T follicular helper cell (primary cell): ENCODE measurements at places on chromosomes 1 and 21.

GRCh38 chr1:227788271-227789083 is 27.0 kb upstream of the PRSS38 start:
- no peak for DNase-seq

GRCh38 chr1:91854852-91855534 is 31.0 kb downstream of the TGFBR3 start:
- no peak for DNase-seq

DNA sequence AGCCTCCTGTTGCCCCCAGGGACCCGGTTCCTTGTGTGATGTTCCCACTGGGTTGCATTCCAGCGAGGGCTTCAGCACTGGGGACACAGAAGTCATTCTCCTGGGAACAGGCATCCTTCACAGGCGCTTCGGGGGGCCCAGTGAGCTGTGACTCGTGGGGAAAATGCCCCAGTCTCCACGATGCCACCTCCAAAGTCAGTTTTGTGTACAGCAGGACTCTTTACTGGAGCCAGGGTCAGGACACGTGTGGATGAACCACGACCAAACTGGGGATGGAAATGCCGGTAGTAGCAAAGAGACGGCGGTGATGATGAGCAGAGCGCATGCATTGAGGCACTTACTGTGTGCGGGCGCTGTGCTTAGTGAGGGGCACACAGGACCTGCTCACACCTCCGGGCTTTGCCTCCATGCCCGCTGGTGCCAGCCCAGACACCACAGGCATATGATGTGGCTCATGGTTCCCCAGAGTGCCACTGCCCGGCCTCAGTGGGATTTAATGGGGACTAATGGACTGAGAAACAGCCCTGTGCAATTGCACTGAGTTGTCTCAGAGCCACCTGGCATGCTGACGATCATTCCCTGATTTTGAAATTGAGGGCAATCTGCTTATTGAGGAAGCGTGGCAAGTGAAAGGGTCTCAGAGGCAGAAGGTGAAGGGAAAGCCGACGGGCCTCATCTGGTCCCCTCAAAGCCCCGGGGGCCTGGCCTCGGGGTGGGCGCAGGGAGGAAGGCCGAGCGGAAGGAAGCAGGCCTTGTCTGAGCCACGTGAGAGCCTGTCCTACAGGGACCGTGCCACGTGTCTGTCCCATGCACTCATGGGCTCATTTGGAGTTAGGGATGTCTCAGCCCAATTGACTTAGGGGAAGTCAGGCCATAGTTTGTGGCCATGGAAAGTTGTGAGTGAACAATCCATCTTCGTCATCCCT is 91.4 kb downstream of the PDE9A start:
- no peak for DNase-seq

- DNase-seq, result no peak
Observed at GRCh38 chr1:36981771-36982622, 52.3 kb downstream of the GRIK3 start.

- no peak for DNase-seq
Observed at GRCh38 chr1:157626099-157626498, 28.2 kb upstream of the FCRL4 start.

DNA sequence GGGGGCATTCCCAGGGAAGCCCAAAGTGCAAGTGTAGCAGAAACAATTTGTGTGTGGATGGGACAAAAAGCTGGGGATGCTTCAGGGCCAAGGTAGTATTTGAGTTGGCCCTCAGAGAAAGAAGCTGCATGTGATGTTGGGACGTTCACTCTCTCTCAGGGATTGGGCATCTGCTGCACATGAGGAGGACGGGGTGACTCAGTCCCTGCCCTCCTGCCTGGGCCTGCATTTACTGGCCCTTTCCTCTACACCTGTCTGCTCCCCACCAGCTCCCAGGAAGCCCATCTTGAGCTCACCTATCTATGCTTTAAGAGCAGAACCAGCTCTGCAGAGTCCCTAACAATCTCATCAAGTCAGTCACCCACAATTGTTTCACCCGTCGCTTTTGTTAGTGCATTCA is 23.5 kb upstream of the MPZL1 start:
- DNase-seq, result no peak

DNA sequence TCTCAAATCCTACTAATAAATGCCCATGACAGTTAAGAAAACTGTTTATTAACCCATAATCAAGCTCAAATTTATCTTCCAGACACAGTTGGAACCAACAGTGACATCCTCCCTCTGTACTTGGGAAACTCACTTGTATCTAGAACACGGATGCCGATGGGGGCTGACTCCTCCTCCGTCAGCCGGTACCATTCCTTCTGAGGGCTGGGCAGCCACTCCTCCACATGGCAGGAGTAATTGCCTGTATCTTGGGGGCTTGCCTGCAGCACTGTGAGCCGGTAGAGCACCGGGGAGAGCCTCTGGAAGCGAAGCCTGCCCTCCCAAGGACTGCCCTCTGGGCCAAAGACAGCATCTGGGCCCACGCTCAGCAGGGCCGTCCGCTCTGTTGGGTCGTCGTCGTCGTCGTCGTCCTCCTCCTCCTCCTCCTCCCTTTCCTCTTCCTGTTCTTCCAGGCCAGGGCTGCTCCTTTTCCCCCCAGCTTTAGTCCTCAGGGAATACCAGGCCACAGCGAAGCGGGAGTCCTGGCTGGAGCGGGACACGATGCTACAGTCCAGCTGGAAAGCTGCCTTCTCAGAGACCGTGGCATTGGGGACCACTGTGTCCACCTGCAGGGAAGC is 8.5 kb upstream of the CD58 start:
- DNase-seq, result no peak

DNA sequence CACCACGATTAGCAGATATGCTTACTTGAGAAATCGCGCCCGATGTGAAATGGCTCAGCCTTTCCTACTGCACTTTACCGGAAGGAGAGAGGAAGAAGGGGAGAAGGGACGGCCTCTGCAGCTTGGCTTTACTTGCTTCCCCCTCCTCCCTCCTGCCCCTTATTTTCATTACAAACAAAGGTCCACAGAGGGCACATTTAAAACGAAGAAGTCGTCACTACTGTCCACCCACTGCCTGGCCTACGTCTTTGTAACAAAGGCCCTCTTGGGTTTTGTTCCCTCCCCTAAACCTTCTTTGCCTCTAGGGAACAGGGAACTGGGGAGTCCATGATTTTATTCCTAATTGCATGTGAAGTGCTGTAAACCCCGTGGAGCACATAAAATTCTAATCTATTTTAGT is 308.5 kb downstream of the LMX1A start:
- DNase-seq, result no peak

GRCh38 chr1:29186252-29186651 is 4.6 kb upstream of the SRSF4 start:
- no peak for DNase-seq

DNA sequence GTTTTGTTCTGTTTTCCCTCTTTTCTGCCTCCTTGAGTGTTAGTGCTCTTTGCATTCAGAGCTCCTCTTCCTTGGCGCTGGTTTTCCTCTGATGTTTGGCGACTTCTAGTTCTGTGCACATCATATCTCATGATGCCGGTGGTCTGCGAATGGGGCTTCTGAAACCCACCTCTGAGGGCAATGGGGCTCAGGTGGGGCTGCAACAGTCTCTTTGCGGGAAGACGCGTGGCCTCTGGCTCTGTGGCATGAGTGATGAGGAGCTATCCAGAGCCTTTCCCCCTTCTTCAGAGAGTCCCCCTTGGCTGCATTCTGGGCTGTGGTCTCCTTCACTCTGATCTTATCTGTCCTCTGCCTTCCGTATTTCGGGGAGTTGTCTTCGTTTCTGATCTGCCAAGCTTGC is 39.0 kb downstream of the TNFRSF8 start:
- no peak for DNase-seq

DNA sequence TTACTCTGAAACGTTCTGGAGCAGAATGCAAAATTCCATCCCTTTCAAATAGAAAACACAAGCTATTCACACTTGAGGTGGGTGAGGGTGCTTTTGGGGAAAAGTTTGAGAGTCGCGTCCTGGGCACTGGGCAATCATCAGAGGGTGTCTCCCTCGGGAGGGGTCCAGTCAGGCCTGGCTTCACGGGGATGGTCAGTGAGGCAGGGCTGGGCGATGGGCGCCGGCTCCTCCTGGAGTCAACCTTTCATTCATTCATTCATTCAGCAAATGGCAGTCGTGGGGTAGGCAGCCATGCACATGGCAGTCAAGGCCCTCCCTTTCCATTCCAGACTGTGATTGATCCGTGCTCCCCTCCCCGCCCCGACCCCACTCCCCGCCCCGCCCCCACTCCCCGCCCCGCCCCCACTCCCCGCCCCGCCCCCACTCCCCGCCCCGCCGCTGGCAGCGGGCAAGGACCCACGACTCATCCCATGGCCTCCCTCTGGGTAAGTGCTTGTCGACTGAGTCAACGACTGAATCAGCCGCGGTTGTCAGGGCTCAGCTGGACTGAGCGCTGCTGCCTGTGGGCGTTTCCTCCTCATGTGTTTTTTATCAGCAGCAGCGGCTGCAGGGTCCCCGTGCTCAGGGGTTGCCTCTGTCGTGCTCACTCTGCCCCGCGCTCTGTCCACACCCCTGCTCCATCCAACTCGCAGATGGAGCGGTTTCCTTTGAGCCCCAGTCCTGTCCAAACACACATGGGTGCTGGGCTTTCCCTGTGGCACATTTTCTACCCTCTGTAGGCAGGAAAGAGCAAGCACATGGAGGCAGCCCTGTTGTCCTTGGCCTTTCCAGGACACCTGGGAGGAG is 12.5 kb upstream of the SPSB1 start:
- DNase-seq, result no peak

- DNase-seq, result no peak
Observed at GRCh38 chr21:17045214-17045853, 467.5 kb upstream of the CXADR start.

DNA sequence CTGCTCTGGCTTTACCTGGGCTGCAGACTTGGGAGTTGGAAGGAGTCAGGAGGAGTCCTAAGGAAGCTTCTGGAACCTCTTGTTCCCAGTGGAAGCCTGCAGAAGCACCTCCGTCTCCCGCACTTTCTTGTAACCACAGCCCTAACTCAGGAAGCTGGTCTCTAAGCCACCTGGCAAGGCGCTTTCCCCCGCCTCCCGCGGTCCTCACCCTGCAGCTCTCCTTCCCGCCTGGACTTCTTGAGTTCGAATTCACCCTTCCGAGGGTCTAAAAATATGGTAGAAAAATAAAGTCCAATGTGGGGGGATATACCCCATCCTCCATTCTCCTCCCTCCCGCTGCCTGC is 15.1 kb downstream of the PAX7 start:
- DNase-seq, result no peak

DNA sequence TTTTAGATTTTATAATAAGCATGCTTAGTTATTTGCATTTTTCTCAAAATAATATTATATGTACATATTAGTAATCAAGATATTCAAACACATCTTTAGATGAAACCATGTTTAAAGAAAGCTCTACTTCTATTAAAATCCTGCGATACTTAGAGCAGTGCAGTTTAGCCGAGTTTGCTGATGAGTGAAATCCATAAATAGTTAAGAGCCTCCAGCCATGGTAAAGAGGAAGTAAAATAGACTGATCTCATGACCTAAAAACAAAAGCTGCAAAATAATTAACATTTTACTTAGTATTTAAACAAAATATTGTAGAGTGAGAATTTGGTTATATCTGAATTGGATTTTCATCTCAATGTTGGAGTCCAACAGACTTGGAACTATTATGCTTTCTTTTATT is 147.4 kb upstream of the NRIP1 start:
- no peak for DNase-seq

- no peak for DNase-seq
Observed at GRCh38 chr1:246602194-246602593, 35.9 kb downstream of the CNST start.

DNA sequence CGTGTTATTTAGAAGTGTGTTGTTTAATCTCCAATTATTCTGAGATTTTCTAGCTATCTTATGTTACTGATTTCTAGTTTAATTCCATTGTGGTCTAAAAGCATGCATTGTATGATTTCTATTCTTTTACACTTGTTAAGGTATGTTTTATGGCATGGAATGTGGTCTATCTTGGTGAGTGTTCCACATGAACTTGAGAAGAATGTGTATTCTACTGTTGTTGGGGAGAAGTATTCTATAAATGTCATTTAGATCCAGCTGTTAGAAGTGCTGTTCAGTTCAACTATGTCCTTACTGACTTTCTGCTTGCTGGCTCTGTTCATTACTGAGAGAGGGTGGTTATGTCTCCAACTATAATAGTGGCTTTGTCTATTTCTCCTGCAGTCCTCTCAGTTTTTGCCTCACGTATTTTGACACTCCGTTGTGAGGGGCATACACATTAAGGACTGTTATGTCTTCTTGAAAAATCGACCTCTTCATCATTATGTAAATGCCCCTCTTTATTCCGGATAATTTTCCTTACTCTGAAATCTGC is 12.0 kb upstream of the PLA2G5 start:
- no peak for DNase-seq

DNA sequence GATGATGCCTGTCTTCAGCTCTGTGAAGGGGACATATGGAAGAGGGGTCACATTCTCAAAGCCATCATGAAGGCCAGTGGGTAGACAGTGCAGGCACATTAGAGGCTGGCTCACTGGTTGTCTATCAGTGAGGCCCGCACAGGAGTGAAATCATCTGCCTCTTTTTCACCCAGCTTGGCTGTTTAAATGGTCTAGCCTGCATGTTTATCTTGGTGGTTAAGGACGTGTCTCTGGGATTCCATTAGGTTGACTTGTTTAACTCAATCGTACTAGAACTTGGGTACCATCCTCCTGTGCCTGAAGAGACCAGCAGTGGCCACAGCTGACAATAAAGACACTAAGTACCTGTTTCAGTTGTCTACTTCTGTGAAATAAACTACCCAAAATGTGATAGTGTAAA is 219.3 kb downstream of the PLPP3 start:
- DNase-seq, result no peak

DNA sequence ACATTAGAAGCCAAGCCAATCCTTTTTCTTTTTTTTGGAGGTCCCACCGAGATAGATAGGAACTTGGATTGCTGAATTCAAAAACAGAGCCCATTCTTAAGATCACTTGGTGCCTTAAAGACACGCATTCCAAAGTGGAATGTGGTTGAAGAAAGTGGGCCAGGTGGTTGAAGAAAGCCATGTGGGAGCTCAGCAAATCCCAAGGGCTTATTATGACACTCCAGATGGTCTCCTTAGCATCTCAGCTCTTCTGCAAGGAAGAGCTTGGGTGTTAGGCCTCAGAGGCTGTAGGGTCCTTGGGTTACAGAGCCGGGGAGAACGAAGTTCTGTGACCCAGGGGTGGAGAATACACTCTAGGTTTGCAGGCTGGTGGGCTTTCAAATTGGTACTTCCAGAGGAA is 13.5 kb downstream of the TOR3A start:
- DNase-seq, result no peak

DNA sequence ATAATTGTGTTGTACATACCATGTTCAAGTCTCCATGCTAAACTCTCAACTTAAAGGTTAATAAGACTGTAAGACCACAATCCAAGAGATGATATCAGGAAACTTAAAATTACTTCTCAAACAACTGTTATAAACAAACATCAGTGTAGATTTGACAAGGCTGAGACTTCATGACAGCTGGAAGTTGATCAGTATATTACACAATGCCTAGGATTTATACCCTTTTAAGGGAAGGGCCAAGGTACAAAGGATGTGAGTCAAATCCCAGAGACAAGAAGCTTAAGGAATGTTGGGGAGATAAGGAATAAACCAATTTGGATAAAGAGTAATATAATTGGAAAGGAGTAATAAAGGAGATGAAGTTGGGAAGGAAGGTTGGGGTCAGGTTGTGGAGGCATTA is 98.8 kb downstream of the LBR start:
- DNase-seq, result no peak

GRCh38 chr1:39788758-39789570 is at the start of gene BMP8B:
TSS of gene BMP8B (minus strand) at chr1:39788865. CDS start at chr1:39788485, 380 bp downstream.
- DNase-seq, result peak; percentile 14
